IPS DF 19.7 (cell line): ENCODE measurements at places on chromosomes 5 and 9.

GRCh38 chr5:87398981-87399614 is 13.6 kb downstream of the CCNH start:
- no peak for DNase-seq

- DNase-seq = no peak
These were observed 42.7 kb upstream of the PLPP1 start for GRCh38 chr5:55577353-55578060.

- DNase-seq = no peak
These were observed 277.3 kb downstream of the GLIS3 start for GRCh38 chr9:4022435-4023067.

DNA sequence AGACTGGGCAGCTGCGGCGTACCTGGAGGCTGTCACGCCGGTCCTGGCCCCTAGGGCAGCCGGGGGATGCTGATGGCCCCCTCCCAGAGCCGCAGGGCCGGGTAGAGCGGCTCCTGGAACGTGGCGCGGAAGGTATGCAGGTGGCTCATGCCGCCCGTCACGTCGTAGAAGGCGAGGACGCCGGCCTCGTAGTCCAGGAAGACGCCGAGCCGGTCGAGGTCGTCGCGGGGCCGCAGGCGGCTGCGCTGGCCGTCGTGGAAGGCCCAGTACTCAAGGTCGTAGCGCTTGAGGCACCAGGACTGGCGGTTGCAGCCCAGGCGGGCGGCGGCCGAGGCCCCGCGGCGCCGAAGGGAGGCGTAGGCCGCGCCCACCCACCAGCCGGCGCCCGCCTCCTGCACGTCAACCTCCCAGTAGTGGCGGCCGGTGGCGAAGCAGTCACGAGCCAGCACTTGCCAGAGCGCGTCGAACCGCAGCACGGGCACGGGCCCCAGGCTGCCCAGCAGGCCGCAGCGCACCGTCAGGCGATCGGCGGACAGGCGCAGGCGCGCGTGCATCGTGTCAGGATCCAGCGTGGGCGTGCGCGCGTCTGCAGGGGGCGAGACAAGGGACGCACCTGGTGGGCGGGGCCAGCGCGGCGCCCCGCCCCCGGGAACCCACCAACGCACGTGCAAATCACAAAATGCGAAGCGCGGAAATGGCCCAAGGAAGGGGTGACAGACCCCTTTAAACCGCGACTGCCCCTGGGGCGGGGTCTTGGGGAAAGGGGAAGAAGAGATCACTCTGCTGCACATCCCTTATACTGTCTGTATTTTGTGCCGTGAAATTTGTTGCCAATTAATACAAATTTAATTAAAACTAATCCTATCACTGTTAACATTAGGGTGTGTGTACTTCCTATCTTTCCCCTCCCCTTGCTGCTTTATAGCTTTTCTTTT is 31.2 kb downstream of the NANS start:
- no peak for DNase-seq

- no peak for DNase-seq
These were observed 1581.2 kb upstream of the WWC1 start for GRCh38 chr5:166710271-166710670.

- DNase-seq = no peak
These were observed 217.2 kb upstream of the TBCA start for GRCh38 chr5:77993141-77993854.

- no peak for DNase-seq
These were observed 53.8 kb downstream of the GCNT1 start for GRCh38 chr9:76512826-76513225.

DNA sequence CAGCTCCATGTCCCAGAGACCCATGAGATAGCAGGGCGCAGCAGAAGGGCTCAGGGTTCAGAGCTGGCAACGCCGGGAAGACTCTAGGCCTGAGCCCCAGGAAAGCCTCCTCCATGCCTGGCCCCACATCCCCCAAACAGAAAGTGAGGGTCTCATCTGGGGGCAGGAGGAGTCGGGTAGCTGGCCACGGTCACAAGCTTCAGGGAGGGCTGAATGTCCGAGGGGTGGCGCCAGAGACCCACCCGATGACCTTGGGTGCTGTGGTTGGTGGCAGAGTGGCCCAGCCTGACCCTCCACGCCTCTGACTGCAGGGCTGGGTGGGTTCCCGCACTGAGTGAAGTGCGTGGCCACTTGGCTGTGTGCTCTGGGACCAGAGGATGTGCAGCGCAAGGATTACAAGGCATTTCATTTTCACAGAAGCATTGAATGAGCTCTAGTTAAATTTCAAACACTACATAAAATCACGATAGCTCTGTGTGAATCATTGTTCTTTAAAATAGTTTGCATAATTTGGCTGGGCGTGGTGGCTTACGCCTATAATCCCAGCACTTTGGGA is 3.0 kb downstream of the C8G start:
- no peak for DNase-seq

- DNase-seq = no peak
These were observed 8.3 kb downstream of the BTF3 start for GRCh38 chr5:73506459-73506955.

DNA sequence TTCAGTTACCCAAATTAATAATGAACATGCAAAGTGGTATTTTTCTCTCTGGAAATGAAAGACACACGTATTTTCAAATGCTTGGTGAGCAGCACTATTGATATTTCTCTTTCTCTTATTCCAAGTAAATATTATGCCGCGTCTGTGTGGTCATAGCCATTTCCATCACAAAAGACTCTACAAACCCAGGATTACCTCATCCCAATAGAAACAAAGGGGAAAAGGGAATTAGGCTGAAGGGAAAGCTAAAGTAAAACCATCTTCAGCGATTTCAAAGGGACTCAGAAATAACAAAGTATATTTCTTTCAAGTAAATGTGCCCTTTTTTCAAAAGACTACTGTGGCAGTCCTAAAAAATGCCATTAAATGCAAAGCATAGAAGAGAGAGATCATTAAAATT is 62.0 kb upstream of the FST start:
- DNase-seq = no peak

- peak; percentile 47 for DNase-seq
These were observed 77.9 kb downstream of the AK8 start for GRCh38 chr9:132800038-132800648.

DNA sequence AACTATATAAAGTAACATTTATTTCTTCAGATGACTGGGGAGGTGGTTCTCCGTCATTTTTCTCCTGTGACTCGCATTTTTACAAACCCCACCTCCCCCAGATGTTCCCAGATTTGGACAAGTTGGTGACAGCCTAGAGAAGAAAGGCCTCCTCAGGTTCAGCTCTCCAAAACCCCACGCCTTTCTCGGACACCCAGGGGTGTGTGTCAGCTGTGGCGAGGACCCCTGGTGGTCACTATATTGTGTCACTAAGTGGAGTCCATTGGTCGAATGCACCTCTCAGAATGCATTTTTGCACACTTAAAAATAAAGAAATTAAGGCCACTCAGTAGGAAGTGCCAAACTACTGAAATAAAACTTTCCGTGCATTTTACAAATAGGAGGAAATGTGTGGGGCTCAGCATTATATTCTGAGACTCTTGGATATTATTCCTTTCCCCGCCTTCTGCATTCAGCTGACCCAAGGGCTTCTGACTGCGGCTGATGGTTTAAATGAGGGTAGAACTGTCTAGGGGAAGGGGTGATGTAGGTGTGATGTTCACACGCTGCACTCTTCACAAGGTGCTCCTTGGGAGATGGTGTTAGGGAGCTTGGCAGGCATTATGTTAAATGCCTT is 47.6 kb downstream of the ACO1 start:
- no peak for DNase-seq

DNA sequence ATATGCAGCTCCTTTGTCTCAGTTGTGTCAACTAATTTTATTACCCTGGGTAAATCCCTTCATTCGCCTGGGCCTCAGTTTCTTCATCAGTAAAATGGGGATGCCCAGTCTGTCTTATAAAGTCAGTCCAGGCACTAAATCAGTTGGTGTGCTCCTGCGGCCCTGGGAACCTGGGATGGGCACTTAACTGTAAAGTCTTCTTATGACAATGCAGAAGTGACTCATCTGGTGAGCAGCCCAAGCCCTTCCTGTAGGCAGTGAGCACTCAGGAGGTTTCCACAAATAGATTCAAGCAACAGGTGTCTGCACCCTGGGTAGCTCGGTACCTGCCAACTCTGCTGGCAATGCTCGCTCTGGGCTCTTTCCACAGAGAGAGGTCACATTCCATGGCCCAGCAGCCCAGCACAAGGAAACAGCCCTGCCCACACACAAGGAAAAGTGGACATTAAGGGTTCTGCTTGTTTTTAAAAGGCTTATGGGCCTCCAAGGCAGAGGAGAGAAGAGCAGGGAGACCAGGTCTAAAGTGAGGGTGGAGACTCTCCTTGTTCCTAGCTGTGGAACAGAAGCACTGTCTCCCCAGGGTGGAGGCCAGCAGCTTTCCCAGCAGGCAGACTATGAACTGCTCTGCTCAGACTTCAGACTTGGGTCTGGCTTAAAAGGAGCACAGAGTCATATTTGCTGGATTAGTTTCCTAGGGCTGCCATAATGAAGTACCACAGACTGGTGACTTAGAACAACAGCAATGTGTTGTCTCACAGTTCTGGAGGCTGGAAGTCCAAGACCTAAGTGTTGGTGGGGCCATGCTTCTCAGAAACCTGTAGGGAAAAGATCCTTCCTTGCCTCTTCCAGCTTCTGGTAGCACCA is 89.7 kb upstream of the ADRA1B start:
- peak; percentile 9 for DNase-seq

DNA sequence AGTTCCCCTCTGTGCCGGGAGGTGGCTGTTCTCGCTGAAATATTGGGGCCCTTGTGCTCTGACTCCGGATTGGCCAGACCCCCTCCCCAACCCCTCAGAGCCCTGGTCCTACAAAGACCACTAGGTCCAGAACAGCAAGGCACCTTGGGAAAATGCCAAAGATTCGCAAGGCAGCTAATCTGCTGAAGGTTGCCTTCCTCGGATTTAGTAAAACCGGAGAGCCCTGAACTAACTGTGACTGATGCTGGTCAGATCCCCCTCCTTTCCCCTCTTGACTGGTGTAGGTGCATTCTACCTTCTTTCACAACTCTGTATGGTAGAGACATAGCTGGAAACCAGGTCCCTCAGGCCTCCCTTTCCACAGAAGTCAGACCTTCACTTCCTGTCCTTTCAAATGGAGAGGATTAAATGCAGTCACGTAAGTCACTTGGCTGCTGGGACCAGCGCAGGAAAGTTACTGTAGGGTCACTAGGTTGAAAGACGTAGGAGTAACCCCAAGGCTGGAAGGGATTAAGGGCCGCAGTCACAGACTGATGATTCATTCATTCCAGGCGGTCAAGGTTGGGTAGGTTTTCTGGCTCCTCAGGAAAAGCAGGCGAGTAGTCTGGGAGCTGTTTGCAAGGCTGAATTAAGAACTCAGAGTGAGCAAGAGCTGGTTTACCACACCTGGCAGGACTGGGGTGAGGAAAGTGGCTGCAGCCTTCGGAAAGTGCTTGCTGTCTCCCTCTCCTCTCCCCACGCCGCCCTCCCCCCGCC is 5.3 kb downstream of the BARX1 start:
- no peak for DNase-seq

DNA sequence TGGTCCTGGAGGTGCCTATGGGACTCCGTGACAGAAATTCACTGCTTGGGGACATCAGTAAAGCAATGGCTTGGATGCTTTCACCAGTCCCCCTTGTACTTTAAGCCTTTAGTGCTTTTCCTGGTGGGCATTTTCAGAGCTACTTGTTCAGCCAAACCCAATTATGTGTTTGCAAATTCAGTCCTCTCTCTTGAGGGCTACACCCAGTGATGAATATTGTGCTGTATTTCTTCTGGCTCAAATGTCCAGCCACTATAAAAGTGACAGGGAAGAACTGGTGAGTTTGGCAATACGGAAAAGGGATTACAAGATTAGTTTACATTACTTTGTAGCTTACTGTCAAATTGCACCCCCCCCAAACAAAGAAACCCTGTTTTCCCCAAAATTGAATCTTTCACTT is 4.5 kb downstream of the THBS4 start:
- DNase-seq = no peak
